Ascending aorta (tissue), 2 donors: ENCODE measurements at places on chromosomes 1 and 21. TPM values are rescaled to one million over a fixed set of nuclear protein-coding genes. Genes with fewer than 3 reads are reported as not detected.

Gene C1orf94
- not detected for total RNA-seq

Gene INSRR
- 2.9 TPM for total RNA-seq

- DNase-seq: no peak
These were observed 10.7 kb upstream of the MYOCOS start for GRCh38 chr1:171611306-171611705.

Gene SDC3
- total RNA-seq: 51.9 TPM

DNA sequence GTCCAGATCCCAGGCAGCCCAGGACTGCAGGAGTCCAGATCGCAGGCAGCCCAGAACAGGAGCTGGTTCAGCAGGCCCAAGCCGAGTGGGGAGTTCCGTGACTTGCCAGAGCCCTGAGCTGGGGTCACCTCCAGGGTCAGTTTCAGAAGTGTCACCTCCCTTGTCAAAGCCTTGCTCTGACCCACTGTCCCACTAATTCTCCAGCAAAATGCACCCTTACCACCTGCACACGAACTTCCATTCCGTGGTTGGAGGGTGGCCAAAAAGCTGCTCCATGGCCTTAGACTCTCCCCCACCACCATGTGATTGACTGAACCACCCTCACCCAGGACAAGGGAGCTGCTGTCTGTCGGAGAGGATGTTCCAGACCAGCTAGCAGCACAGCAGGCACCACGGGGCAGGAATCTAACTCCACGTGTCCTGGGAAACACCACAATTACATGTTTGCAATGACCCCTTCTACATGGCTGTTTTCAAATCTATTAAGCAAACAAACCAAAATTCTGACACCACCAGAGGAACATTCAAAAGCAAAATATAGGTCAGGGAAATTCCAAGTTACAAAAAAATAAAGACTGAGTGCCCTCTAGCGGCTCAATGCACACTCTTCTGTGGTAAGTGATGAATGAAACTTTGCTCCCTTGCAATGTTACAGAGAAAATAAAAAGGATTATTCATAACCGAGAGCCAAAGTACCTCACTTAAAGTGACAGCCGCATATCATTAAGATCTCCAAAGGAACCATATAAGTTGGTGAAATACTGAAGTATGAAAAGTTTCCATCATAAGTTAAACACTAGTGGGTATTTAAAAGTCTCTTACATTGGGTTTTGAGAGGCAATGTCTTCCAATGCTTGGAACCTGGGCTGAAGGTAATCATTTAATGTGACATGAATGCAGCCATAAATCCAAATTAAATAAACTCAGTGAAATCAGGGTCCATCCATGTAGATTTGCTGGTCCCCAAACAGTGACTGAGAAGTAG is 76.3 kb downstream of the NPHP4 start:
- DNase-seq: no peak

- no peak for DNase-seq
These were observed 41.5 kb downstream of the SPATA46 start for GRCh38 chr1:162335126-162335525.

DNA sequence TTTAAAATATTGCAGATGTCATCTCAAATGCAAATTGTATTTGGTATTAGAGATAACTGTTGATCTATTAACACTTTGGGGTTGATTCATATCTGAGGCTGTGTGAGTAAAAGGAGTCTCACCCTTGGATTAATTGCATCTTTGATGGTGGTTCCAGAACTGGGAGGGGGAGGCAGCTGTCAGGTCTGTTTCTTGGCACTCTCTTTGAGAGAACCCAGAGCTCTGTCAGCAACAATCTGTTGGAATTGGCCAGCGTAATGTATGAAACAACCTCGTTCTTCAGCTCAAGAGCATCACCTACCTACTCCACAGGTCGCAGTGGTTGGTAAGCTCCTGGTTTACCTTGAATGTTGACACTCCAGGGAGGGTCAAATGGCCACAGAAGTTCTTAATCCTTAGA is 424.1 kb downstream of the CAMTA1 start:
- DNase-seq: no peak
